ELR (cell line): ENCODE measurements at places on chromosomes 13 and 19.

- DNase-seq: peak; percentile 48
Measured at GRCh38 chr19:17830567-17831418, 9.5 kb upstream of the INSL3 start.

GRCh38 chr19:29964171-29964570 is 22.1 kb downstream of the URI1 start:
- no peak for DNase-seq

GRCh38 chr19:33639035-33639681 is 17.4 kb downstream of the CHST8 start:
- DNase-seq: no peak

GRCh38 chr19:47595944-47596343 is 13.0 kb upstream of the BICRA start:
- peak; percentile 39 for DNase-seq

GRCh38 chr13:48775285-48775684 is 121.6 kb downstream of the CYSLTR2 start:
- peak; percentile 62 for DNase-seq

DNA sequence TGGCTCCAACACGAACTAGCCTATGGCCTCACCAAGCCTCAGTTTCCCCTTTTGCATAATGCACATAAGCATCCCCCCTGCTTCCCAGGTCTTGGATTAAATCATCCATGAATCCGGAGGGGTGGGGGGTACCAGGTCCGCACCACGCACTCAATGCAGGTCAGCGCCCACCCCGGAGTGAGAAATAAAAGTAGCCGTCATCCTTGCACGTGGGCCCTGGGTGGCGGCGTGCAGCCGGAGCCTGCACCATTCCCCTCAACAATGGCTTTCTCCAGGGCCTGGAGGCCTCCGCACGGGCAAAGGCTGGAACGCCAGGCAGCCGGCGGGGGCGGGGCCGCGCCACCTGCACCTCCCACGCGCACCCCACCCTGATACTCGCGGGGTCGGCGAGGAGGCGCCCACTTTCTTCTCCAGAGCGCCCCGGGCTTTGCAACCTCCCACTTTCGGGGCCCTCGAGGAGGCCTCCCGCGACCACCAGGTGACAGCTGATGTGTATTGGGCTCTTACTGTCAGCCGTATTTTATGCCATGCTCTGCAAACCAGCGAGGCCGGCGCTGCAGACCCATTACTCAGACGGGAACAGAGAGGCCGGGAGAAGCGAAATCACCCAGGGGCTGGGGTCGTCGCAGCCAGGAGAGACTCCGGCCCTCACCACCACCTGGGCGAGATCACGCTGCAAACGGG is 767 bp upstream of the GADD45B start:
- peak; percentile 80 for DNase-seq

DNA sequence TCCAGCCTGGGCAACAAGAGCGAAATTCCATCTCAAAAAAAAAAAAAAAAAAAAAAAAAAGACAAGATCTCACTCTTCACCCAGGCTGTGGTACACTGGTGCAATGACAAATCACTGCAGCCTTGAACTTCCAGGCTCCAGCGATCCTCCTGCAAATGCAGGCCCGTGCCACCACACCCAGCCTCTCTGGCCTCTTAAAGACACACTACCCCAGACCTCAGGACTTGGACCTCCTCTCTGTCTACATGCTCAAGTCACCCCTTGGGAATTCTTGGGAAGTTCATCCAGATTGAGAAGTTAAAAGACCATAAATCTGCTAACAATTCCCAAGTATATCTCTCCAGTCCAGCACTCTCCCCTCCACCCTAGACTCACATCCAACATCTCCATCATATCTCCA is 10.6 kb upstream of the HIPK4 start:
- DNase-seq: no peak

DNA sequence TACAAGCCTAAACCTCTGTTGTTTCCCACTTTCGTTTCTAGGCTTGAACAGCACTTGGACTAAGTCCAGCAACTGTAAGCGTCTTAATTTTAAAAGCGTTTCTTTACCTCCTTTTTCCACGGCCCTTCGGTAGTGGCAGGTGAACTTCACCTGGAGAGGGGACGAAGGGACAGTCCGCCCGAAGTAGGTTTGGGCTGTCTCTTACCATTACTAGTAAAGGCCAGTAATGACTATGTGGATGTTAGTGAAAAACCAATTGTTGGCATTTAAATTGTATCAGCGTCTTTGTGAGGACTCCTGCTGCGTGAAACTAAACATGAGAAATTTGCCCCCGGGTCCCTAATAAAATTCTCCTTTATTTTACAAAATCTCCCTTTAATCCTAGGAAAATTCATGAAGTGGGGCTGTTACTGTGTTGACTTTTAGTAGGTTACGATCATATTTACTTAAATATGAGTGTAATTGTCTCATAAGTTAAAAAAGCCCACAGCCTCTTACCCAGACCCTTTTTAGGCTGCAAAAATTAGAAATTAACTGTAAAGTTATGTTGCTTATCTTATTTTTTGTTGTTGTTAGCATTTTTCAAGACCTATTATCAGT is 983 bp downstream of the ITM2B start:
- peak; percentile 62 for DNase-seq

GRCh38 chr13:110562036-110562597 is 595 bp upstream of the RAB20 start:
- no peak for DNase-seq

GRCh38 chr13:38662362-38662761 is 24.5 kb upstream of the FREM2 start:
- DNase-seq: peak; percentile 10

DNA sequence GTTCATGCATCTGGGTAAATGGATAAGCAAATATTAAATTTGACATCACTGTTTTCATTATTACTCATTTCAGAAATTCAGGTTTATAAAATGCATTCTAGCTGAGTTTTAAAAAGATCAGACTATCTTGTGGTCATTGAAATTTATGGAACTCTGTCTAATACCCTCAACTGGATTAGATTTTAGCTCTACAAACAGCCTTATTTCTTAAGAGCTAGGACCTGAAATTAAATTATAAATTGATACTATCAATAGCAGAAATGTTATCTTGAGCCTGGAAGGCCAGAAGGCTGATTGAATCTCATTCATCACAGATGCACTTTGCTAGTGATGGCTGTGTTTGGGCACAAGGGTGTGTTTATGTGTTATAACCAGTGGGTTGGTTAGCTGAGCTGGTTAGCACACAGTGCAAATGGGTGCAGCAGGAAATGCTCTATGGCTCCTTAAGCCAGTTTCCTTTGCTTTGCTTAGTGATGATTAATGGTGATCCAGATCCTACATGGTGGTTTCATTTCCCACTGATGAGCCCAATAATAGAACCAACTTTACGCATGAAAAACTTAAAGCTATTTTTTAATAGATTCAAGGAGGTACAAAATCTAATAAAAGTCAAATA is 310.8 kb upstream of the KLF12 start:
- DNase-seq: peak; percentile 70

DNA sequence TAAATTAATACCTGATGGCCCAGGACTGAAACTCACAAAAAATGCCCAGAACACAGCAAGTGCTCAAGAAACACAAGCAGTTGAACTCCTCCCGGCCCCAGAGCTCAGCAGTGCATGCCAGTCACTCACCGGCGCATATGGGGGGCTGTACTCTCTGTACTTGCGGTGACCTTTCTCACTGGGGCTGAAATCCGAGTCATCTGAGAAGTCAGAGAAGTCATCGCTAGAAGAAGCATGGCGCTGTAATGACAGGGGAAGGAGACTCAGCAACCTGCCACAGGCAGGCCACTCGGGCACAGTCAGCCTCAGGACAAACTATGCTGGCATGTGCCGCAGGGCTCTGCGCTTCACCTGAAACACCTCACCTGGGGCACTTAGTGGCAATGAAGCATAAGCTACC is 19.7 kb downstream of the ZC3H4 start:
- DNase-seq: no peak

DNA sequence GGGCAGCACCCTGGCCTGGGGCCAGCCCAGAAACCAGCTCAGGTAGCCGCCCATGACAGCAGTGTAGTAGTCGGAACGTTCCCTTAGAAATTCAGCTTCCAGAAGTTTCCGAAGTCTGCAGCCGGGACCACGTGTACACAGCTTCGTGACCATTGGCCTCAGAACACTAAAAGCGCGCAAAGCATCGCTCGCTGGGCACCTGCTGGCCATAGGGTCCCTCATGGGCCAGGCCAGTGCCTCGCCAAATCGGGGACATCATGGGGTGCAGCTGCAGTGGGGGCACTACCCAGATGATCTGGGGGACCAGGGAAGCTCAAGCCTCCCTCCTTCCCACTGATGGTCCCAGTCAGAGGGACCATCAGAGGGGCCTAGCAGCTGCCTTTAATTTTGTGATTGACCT is 384.5 kb downstream of the MTUS2 start:
- no peak for DNase-seq

- no peak for DNase-seq
Measured at GRCh38 chr13:99279637-99280036, 21.5 kb upstream of the GPR18 start.

GRCh38 chr13:69547780-69548179 is 559.8 kb upstream of the ATXN8OS start:
- no peak for DNase-seq

DNA sequence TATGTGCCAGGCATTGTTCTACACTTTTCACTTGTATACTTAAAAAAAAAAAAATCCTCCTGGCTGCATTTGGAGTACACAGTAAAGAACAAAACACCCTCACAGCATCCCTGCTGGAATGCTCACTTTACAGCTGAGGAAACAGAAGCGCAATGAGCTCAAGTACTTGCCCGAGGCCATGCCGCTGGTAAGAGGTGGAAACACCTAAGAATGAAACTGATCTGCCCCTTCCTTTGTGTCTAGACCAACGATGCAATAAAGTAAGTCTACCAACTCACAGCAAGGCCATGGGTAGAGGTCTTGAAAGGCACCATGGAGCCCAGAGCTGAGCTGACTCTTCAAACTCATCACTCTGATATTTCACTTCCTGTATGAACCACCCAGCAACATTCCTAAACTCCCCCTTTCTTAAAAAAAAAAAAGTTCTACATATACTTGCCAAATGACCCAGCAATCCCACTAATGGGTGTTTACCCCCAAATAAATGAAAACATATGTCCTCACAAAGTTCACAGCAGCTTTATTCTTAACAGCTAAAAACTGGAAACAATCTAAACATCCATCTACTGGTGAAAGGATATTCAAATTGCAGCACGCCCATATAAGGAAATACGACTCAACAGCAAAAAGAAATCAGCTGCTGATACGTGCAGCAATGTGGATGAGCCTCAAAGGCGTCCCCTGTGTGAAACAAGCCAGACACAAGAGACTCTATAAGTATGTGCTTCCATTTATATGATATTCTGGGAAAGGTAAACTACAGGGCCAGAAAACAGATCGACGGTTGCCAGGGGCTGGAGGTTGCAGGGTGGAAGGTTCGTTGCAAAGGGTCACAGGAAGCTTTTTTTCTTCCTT is 236.6 kb upstream of the MAB21L1 start:
- DNase-seq: peak; percentile 58
